Epithelial cell of umbilical artery (primary cell): ENCODE measurements at places on chromosomes 16 and 17. TPM values are rescaled to one million over a fixed set of nuclear protein-coding genes. Genes with fewer than 3 reads are reported as not detected.

The ASPHD1 gene
- total RNA-seq = 1.2 and 3.6 TPM in 2 replicates

The SLC4A1 gene
- not detected in 2 replicates for total RNA-seq

The HBM gene
- total RNA-seq = not detected in 2 replicates

The RNF135 gene
- total RNA-seq = 6.1 and 7.1 TPM in 2 replicates

The MT3 gene
- total RNA-seq = not detected in 2 replicates

The TBC1D28 gene
- not detected in 2 replicates for total RNA-seq

The FAM83G gene
- total RNA-seq = 7.1 and 8.2 TPM in 2 replicates

The CNGB1 gene
- not detected in 2 replicates for total RNA-seq

The GINS2 gene
- 11.0 and 14.4 TPM in 2 replicates for total RNA-seq

The CCDC154 gene
- total RNA-seq = under 0.01 and 0.15 TPM in 2 replicates

The WFIKKN2 gene
- not detected in 2 replicates for total RNA-seq

The KIF18B gene
- total RNA-seq = 4.2 and 4.3 TPM in 2 replicates

The CCL22 gene
- not detected in 2 replicates for total RNA-seq

The WFDC1 gene
- total RNA-seq = 0.15 TPM in 1 of 2 replicates, not detected in the other

The HOXB13 gene
- not detected in 2 replicates for total RNA-seq

The HSD17B1 gene
- 0.15 and 0.65 TPM in 2 replicates for total RNA-seq

The MYH1 gene
- not detected in 2 replicates for total RNA-seq

The XYLT1 gene
- total RNA-seq = 0.30 and 0.97 TPM in 2 replicates

The CHTF8 gene
- total RNA-seq = 59.1 and 66.9 TPM in 2 replicates

The PIPOX gene
- total RNA-seq = 2.6 and 3.5 TPM in 2 replicates

The CRISPLD2 gene
- 0.32 and 0.61 TPM in 2 replicates for total RNA-seq

The CETP gene
- 0.65 and 1.5 TPM in 2 replicates for total RNA-seq

The CBFA2T3 gene
- total RNA-seq = not detected in 2 replicates

The KRT32 gene
- not detected in 2 replicates for total RNA-seq

The PTRH2 gene
- 40.9 and 52.9 TPM in 2 replicates for total RNA-seq

The CNTNAP1 gene
- total RNA-seq = 2.6 and 11.2 TPM in 2 replicates

The ACACA gene
- 42.9 and 50.0 TPM in 2 replicates for total RNA-seq

The MYL4 gene
- 0.97 TPM in 1 of 2 replicates, not detected in the other for total RNA-seq

The C17orf67 gene
- 0.76 and 1.3 TPM in 2 replicates for total RNA-seq

The SAMD14 gene
- 4.2 and 4.6 TPM in 2 replicates for total RNA-seq

The CSF3 gene
- total RNA-seq = 0.46 and 0.97 TPM in 2 replicates
